Activated CD4-positive, alpha-beta T cell treated with anti-CD3 and anti-CD28 coated beads, Interleukin-2, amount 50 U/mL, for 4 hours (primary cell): ENCODE measurements at places on chromosomes 11 and 22.

- DNase-seq, result no peak
Observed at GRCh38 chr22:48837341-48837935, 990.2 kb downstream of the BRD1 start.

GRCh38 chr22:48047722-48048500 lies 1285.5 kb downstream of the TBC1D22A start:
- no peak for DNase-seq

DNA sequence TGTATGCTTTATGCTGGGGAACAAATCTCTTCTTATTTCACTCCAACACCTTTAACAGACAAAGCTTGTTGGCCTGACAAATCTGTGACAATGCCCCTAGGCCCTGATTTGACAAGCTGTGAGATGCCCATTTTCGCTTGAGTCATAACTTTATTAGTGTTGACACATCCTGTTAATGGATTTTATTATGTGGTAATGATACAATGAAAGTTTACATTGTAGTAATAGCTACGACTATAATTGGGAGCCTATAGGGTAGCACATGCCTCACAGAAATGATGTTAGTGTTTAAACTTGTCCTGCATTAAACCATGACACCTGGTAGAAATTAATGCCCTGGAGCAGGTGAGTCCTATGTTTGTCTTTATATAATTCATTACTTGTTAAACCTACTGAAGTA lies 3.3 kb upstream of the MMP10 start:
- DNase-seq, result no peak

DNA sequence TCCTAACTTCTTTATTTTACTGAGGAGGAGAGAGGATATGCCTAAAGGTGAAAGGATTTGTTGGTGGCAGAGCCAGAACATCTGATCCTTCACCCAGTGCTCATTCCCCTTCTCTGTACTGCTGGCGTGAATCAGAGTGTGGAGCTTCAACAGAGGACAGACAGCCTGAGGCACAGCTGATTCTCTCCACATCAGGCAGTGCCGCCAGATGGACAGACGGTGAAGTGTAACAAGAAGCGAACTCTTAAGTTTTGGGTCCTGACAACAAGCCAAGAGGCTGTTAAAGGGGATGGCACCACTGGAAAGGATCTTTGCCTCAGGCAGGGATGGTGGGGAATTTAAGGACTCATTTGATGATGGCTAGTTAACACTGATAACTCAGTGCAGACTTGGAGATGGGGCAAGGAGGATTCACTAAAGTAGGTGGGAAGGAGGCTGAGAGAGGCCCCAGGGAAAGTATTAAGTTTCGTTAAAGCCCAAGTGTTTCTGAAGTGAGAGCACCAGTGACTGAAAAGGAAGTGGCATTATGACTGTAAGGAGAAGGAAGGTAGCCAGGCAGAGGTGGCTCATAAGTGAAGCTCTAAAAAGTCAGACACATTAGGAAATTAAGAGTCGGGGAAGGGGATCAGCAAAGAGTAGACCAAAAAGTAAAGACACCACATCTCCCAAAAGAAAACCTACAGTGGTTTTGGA lies 81.3 kb downstream of the CLPB start:
- no peak for DNase-seq

DNA sequence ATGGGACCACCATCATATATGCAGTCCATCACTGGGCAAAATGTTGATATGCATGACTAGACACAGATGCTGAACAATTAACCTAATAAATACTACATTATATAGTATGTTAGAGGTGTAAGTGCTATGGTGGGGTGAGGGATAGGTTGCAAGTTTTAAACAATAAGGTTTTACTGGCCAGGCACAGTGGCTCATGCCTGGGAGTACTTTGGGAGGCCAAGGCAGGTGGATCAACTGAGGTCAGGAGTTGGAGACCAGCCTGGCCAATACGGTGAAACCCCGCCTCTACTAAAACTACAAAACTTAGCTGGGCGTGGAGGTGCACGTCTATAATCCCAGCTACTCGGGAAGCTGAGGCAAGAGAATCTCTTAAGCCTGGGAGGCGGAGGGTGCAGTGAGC lies 28.1 kb downstream of the F2 start:
- no peak for DNase-seq
